CD4-positive, alpha-beta T cell treated with Interleukin-17A for 4 hours (primary cell): ENCODE measurements at places on chromosomes 12 and 14.

GRCh38 chr12:126355346-126355745, 1290.1 kb downstream of the AACS start:
- no peak for DNase-seq

DNA sequence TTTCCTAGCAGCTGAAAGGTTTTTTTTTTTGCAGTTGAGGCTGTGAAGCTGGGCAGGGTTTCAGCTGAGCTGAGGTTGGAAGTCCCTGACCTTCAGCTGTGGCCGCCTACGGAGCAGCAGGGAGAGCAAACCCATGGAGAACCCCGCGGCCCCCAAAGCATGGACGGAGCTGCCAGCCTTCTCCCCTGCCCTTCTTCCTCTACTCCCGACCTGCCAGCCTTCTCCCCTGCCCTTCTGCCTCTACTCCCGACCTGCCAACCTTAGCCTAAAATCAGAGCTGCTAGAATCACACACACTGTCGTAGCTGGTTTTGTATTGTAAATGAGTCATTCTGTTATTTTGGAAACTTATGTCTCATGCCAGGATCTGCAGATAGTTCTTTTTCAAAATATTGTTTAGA, 74.6 kb downstream of the PPP2R5C start:
- DNase-seq, result no peak

- DNase-seq, result no peak
These were observed 23.8 kb downstream of the GSC start for GRCh38 chr14:94746131-94746530.

GRCh38 chr12:103905730-103906349, 24.4 kb upstream of the HSP90B1 start:
- no peak for DNase-seq

DNA sequence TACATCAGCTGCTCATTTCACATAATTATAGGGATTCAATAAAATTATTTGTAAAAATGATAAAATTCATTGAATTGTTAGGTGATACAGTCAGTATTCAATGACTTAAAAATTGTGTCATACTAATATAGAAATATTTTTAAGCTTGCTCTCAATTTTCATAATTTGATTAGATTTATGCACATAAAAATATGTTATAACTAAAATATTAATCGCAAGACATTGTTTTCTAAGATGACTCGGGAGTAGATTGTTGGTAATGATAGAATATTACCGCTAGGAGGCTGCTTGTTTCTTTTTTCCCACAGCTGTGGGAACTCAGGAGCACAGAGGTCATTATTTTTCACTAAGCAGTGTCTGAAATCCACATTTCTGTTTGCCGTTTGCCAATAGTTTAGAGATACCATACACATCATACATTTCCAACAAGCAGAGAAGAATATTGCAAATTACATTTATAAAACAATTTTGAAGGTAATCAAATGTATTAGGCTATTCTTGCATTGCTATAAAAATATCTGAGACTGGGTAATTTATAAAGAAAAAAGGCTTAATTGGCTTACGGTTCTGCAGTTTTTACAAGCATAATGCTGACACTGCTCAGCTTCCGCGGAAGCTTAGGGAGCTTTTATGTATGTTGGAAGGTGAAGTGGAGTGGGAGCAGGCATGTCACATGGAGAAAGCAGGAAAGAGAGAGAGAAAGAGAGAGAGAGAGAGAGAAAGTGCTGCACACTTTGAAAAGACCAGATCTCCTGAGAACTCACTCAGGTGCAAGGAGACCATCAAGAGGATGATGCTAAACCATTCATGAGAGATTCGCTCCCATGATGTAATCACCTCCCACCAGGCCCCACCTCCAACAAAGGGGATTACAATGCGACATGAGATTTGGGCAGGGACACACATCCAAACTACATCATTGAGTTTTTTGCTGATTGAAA, 9.2 kb downstream of the CD69 start:
- no peak for DNase-seq

DNA sequence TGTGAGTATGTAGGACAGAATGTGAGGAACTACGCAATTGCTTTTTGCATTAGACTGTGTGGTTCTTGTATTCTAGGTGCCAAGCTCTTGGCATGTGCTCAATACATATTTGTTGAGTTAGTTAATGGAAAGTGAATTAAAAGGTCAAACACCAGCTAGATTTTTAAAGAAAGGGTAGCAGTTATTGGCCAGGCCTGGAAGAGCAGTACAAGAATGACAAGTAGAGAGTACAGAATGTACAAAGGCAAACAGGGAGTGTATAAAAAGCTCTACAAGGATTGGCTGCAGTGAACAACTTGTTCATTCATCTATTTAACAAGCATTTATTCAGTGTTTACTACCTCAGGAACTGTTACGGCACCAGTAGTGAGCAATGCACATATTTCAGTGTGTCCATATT, 854.0 kb upstream of the SEL1L start:
- no peak for DNase-seq

GRCh38 chr14:70133461-70133860, 55.3 kb downstream of the SLC8A3 start:
- no peak for DNase-seq

GRCh38 chr14:38790916-38791315, 312.1 kb downstream of the SEC23A start:
- no peak for DNase-seq

- DNase-seq, result no peak
These were observed 80.8 kb downstream of the E2F7 start for GRCh38 chr12:76984566-76984965.

GRCh38 chr14:76672123-76672522, 89.1 kb upstream of the VASH1 start:
- no peak for DNase-seq

DNA sequence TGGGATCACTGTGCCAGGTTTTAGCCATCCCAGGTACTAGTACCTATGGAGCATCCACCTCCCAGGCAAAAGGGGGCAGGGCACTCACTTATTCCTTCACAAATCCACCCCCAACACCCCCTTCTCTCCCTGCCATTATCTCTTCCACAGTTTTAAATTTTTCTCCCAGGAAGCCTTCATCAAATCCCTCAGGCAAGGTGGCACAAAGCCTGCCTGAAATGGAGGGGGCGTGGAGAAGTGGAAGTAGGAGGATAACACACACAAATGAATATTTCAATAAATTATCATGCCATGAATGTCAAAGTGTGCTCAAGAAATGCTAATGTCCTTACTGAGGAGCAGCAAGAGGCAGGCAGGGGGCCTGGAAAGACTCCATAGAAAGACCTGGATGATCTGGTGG, 4.7 kb upstream of the CHST11 start:
- no peak for DNase-seq

GRCh38 chr12:121697093-121697698, 15.4 kb upstream of the TMEM120B start:
- peak; percentile 53 for DNase-seq
